Amniotic stem cell (primary cell): ENCODE measurements at places on chromosomes 2 and 18.

GRCh38 chr2:18065249-18065648 is 186.8 kb downstream of the KCNS3 start:
- no peak for DNase-seq

GRCh38 chr2:18244845-18245244 is 315.6 kb downstream of the RDH14 start:
- DNase-seq, result no peak

- no peak for DNase-seq
Measured at GRCh38 chr2:240789501-240790369, 30.3 kb downstream of the KIF1A start.

DNA sequence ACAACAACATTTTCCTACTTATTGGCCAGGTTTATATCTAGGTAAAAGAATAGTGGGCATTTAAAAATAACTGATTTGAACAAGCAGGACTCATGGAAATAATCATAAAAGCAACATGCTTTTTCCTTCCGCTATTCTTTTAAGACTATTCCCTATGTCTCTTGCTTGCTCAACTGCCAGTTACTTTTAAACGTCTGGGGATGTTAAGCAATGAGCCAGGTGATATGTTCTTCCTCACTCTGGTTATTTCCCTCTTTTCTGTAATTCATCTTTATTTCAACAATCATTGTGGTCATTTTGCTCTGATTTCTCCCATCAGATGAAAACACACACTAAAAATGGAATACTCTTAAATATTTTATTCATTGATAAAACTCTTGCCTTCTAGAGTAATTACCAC is 33.4 kb upstream of the SLC8A1 start:
- no peak for DNase-seq

DNA sequence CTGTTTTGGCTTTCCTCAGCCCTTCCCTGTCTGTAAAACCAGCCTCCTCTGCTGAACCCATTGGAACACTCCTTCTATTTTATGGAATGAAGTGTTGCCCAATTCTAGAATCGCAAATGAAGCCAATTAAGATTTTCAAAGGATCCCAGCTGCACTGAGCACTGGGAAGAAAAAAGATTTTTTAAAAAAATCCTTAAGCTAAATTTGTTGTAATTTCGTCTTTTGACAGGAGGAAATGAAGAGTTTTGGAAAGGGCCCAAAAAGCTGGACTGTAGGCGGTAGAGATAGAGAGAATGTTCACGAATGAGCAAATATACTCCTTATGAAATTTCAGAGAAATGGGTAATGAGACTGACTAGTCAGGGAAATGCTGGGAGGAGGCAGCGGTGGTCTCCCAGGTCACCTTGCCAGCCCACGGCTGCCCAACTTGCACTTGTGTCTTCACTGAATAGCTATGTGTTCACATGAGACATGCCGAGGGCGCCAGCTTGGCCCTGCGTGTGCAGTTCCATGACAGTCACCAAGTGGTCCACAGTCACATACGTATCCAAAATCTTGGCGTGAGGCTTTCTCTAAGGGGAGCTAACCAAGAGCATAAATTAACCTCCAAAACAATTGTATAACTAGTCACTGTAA is 69.9 kb downstream of the SGPP2 start:
- DNase-seq, result no peak

DNA sequence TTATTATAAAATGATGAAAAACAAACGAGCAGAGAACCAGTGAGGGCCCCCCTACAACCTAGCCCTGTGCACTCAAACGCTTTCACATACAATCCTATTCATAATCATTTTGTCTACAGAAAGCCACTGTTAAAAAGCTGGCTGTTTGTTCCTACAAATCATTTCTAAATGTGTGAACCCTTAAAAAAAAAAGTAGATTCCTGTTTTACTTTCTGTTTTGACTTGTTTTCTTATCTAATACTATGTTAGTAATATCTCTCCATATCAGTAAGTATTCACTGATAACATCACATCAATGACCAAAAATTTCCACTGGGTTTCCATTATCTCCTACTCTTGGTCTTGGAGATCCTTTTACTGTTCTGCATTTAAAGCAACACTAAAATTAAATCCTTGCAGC is 128.8 kb upstream of the TTC39C start:
- DNase-seq, result no peak
